Activated CD8-positive, alpha-beta T cell treated with anti-CD3 and anti-CD28 coated beads, Interleukin-2, amount 10 ng/mL, durations not matched to agents 7 days and 5 days (primary cell): ENCODE measurements at places on chromosomes 2 and 18. TPM values are rescaled to one million over a fixed set of nuclear protein-coding genes. Genes with fewer than 3 reads are reported as not detected.

The ADAM23 gene
- total RNA-seq, result not detected

The RAB17 gene
- 0.61 TPM for total RNA-seq

The TUBA3E gene
- not detected for total RNA-seq

The HAT1 gene
- 77.3 TPM for total RNA-seq

The PSMA8 gene
- total RNA-seq, result 1.2 TPM

The LRRTM1 gene
- not detected for total RNA-seq

The ALPG gene
- total RNA-seq, result not detected

The VIT gene
- not detected for total RNA-seq

GRCh38 chr2:149908726-149909683 is 321.4 kb upstream of the MMADHC start:
- DNase-seq, result no peak

DNA sequence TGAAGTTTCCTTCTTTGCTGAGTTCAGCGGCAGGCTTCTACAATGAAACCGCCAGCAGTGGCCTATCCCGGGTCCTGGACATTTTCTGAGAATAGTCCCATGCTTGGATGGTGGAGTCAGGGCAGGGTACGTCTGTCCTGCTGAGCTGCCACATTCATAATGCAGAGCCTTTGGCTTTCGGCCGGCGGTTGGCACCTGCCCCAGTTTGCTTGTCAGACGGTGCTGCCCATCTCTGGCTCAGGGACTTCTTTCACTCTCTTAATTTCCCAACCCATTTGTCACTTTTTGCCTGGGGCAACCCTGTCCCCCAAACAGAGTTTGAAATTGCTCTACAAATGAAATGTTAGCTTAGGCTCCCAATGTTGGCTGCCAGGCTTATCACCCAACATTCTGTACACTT is 57.2 kb downstream of the SOX11 start:
- no peak for DNase-seq

DNA sequence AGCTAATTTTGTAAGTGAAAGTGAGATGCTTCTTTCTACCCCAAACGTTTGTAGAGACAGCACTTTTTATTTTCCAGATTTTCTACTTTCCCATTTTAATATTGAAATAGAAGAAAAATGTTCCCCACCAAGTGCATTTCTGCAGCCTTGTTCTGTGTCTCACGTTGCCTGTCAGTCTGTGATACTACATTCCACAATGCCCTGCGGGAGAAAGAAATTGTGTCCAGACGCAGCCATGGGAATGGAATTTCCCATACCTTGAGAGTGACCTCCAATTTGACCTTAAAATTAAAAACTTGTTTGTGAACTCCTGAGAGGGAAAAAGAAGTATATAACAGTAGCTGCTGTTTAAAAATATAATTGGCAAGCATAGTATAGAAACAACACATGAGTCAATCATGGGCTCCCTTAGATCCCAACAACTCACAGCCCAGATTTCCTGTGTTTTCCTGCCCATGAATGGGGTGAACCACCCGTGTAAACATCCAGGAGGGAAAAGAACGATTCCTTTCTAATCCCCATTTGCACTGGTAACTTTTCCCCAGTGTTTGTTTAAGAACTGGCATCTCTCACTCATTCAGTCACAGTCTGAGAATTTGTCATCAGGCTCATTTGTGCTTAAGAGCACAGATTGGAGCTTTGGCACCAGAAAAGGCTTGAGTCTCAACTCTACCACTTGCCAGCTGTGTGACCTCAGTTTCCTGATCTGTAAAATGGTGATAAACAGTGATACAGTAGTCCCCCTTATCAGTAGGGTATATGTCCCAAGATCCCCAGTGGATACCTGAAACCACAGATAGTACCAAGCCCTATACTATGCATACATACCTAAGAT is 166.1 kb upstream of the ZNF521 start:
- no peak for DNase-seq

DNA sequence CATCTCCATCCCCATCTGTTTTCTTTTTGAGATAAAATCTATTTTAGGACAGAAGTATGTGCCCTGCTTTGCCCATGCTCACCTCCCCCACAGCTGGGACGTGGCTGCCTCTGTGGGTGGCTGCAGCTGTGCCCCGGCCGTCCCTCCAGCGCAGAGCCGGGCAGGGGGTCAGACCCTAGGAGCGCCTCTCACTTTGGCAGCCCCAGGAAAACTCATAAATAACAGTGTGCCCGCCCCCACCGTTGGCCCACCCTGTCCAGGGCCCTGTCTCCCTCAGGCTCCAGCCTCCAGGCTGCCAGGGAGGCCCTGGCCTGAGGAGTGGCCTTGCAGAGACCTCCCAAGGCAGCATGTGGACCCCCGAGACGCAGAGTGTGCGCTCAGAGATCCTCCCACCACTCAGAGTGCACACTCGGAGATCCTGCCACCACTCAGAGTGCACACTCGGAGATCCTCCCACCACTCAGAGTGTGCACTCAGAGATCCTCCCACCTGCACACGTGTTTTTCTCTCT is 178.1 kb downstream of the TWIST2 start:
- no peak for DNase-seq

- DNase-seq, result no peak
Observed at GRCh38 chr2:140747665-140748064, 1383.2 kb downstream of the LRP1B start.

GRCh38 chr2:240958366-240959213 is 39.8 kb upstream of the SNED1 start:
- no peak for DNase-seq

- no peak for DNase-seq
Observed at GRCh38 chr2:102101849-102102635, 40.5 kb upstream of the IL1R1 start.

- DNase-seq, result no peak
Observed at GRCh38 chr2:50649626-50650402, 382.1 kb downstream of the NRXN1 start.

DNA sequence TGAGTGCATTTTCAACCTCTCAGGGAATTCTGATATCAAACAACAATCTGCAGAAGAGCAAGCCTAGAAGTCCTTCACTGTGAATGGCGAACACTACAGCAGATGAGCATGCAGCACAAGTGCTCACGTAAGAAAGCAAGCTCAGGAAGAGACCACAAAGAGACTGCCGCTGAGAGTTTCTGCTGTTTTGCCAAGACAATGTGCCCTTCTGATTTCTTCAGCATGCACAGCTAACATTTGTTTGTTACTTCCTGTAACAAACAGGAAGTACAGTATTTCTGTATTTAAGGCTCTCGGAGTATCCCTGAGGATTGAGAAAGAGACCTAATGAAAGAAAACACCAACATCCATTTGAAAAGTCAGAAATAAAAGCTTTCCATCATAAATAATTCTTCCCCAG is 45.9 kb downstream of the MBOAT2 start:
- DNase-seq, result no peak

DNA sequence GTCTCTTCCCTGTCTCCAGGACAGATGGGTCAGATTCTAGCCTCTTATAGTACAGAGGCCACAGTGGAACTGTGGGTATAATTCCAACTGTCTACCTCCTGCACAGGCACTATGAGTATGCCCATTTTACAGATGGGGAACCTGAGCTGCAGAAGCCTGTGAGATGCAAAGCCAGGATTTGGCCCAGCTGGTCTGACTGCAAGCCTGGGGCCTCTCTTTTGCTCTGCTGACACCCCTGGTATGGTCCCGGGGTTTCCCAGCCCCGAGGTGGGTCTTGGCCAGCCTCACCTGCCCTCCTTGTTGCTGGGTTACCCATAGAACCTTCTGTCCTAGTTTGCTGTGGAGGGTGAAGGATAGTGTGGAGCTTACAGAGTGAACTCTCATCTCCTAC is 9.8 kb downstream of the HS6ST1 start:
- DNase-seq, result no peak

DNA sequence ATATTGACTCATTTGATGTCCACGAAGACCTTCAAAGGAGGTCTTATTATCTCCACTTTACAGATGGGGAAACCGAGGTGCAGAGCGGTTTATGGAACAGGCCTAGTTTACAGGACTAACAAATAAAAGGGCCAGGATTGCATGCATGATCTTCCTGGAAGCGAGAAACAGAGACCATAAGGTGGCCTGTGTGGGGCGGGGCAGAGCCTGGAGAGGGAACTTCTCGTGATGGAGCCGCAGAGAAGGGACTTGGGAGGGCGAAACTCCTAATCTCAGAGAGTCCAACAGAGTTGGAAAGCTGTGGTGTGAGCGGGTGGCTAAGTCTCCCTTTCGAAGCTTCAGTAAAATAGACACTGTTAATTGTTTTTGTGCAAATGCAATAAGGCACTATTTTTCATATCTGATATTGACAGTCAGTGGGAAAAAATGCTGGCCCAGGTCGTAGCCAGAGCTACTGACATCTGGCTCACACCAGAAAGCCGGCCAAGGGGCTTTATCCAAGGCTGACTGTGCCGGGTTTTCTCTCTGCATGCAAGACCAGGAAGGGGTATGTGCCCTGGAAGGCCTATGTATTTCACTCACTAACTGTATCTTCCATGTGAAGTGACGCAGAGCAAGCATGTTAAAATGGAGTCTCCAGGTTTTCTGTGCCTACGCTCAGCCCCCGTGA is 4.5 kb downstream of the INPP5D start:
- no peak for DNase-seq
